ENCODE measurements at places on chromosomes 1 and 21.

DNA sequence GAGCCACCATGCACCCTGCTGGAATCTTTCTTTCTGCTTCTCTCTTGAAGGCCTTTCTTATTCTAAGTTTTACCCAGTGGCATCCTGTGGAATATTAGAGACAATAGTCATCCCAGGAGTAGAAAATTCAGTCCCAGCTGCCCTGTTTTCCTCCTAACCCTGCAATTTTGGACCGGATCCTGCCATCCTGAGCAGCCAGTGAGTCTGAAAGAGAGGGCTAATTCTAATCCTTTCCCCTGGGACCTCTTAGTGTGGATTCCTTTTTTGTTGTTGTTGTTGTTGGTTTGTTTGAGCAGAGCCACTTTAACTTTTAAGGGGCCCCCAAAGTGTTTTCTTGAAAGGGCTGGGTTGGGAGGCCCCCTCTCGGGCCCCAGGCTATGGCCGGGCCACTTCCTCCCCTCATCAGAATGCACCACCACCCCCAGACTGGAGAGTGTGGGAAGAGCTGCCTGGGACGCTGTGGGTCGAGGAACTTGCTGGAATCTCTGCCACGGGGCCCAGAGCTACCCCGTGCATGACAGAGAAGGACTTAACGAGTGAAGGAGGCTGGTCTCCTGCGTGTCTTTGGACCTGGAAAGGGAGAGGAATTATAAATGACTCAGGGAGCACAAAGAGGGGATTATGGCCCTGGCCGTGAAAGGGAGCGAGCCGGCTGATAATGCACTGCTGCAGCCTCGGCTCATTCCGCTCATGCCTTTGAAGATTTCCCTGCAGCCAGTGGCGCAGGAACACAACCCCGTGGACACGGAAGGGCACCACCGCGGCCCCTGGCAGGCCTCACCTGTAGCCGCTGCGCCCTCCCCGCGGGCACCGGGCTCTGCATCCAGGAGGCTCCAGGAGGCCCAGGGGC is 81.0 kb upstream of the AKT3 start:
- DNase-seq, result no peak

DNA sequence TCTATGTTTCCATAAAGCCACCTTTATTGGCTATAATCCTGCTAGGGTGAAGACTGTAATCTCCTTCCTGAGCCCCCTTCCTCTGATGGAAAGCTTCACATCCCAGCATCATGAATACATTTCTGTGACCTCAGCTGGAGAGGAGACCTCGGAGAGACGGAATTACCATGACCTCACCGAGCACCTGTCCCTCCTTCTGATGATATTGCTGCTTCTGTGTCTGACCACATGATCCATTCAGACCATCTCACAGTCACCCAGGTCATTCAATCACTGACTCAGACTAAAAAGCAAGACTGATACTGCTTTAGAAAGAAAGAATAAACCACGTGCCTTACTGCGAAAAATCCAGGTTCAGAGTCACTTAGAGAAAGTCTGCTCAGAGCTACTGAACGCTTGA is 8.8 kb downstream of the KCND3 start:
- no peak for DNase-seq

GRCh38 chr1:18569251-18569650 is 61.4 kb upstream of the PAX7 start:
- no peak for DNase-seq

DNA sequence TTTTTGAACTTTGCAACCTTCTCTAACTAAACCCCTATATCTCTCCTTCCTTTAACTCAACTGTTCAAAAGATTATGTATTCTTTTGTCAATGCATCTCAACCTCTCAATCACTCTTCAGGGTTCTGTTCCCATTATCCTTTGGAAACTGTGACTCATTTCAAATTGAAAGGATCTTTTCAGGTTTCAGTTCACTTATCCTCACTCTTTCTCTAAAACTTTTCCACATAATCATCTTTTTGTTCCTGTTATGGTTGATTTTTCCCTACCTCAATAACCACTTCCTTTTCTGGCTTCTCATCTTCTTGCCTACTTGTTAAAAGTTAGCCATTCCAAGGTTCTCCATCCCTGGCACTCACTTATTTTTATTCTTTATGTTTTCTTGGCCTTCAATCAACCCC is 56.2 kb upstream of the NUF2 start:
- DNase-seq, result no peak

GRCh38 chr1:52153898-52154297 is 12.0 kb downstream of the ZFYVE9 start:
- no peak for DNase-seq

- DNase-seq, result no peak
These were observed 5.8 kb downstream of the HAO2 start for GRCh38 chr1:119374208-119374874.

DNA sequence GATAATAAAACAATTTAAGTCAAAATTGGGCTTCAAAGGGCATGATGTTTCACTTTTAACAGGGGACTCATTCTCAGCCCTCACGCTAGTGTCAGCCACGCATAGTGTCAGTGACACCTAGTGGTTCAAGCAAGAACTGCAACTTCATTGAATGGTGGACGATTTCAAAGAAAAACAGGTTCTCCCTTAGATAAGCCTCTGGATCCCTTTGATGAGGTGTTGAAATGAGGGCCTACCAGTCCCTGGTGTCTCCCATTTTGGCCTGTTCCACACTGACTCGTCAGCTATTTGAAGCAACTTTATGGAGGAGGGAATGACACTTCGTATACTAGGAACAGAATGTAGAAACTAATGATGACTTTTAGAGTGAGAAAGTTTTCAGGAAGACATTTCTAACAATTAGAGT is 56.2 kb downstream of the FCRL5 start:
- no peak for DNase-seq

- DNase-seq, result no peak
These were observed 28.4 kb upstream of the TMEM52 start for GRCh38 chr1:1947493-1947892.

- no peak for DNase-seq
These were observed 38.1 kb upstream of the NBL1 start for GRCh38 chr1:19605967-19606366.

DNA sequence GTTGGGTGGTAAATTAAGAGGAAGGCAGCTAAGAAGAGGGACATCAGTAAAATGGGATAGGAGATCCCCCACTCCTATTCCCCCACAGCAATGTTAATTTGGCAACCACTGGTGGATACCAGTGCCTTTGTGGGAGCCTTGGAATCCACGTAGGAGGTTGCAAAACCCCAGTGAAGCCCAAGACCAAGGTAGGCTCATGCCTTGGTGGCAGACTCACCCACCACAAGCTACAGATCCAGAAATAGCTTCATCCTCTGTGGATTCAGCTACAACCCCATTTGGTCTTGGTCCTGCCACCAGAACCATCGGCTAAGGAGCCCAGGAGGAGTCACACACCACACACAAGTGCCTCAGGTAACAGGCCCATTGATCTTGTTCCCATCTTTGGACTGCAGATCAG is 21.0 kb downstream of the VTCN1 start:
- DNase-seq, result no peak

DNA sequence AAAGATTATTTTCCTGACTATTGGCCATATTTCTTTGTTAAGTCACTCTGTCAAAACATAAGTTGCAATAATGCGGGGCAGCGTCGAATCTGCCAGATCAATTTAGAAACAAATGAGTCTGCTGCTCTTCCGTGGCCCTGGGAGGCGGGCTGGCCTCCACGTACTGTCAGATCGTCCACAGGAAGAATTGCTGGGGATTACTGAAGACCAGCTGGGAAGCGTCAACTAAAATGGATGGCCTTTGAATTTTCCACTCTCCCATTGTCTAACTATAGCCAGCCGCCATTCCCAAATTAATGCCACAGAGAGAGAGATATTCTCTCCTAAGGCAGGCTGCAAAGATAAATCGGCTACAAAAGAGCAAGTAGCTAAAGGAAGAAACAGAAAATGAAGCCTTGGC is 560.2 kb downstream of the SMYD3 start:
- DNase-seq, result no peak

- no peak for DNase-seq
These were observed 25.2 kb downstream of the CA6 start for GRCh38 chr1:8970870-8971337.

DNA sequence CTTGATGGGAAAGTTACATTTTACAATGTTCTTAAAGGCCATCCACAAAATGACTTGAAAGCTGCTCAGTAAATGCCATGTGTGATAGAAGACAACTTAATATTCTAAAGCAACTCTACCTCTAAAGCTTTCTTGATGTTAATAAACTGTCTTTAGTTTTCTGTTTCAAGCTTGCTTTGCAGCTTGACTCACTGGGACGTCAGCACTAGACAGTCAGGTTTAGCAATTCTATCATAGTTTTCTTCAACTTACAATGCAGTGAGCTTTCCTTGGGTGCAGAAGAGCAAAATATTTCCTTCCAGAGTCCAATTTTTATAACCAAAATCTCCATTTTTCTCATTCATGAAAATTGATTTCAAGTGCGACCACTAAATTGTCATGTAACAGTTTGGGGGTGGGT is 273.1 kb downstream of the NTNG1 start:
- DNase-seq, result no peak

DNA sequence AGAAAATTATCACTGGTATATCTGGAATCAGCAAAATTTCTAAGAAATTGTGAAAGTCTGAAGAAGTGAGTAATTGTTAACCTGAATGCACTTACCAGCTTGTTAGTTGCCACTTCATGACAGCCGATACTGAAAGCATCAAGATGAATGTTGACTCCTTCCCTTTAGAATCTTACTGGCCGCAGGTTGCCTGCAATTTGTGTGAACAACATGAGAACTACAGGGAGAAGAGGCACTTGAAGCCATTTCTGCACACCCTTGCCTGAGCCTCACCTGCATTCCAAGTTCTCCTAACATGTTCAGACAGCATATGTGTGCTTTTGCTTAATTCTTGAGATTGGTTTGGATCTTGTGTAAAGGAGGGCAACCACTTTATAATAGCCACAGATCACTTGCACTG is 59.2 kb upstream of the SSX2IP start:
- DNase-seq, result no peak

- DNase-seq, result no peak
These were observed 80.4 kb upstream of the POU3F1 start for GRCh38 chr1:38126970-38127369.

- no peak for DNase-seq
These were observed 18.7 kb downstream of the OSBPL9 start for GRCh38 chr1:51635615-51636014.

DNA sequence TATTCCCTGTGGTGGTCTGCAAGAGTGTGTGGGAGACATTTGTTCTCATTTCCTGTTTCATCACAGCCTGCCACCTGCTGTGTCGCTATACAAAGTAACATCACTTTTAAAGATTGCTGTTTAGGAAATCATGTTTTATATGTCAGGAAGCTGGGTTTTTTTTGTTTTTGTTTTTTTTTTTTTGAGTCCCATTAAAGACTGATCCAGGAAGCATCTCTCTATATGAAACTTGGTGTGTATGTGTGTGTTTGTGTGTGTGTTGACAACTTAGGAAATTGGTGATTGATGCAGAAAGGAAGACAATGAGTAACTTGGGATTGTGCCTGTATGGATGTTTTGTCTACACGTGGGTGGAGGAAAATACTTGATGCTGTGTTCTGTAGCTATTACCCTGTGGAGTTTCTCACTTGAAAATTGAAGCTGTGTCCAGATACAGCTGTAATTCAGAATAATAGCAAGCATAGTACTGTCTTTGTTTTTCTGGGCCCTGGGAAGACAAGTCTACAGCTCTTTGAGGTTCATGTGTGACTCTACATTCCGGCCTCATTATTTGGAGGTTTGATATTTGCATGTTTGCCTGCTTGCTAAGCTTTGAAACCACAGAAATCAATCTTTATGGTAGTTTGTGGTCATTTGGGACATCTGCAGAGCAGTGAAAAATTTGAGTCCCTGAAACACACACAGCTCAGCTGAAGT is 47.9 kb downstream of the LAMC1 start:
- no peak for DNase-seq

GRCh38 chr1:193241132-193241827 is 54.9 kb upstream of the B3GALT2 start:
- DNase-seq, result no peak

DNA sequence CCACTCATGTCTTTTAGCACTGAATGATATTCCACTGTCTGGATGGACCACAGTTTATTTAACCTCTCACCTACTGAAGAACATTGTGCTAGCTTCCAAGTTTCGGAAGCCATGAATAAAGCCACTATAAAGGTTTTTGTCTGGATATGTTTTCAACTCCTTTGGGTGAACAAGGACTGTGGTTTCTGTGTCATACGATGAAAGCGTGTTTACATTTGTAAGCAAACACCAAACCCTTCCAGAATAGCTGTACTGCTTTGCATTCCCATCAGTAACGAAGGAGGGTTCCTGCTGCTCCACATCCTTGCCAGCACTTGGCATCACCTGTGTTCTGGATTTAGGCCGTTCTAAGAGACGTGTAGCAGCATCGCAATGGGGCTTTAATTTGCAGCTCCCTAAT is 10.7 kb upstream of the ARHGEF16 start:
- no peak for DNase-seq

- DNase-seq, result no peak
These were observed 254.8 kb downstream of the OLFM3 start for GRCh38 chr1:101741910-101742309.

DNA sequence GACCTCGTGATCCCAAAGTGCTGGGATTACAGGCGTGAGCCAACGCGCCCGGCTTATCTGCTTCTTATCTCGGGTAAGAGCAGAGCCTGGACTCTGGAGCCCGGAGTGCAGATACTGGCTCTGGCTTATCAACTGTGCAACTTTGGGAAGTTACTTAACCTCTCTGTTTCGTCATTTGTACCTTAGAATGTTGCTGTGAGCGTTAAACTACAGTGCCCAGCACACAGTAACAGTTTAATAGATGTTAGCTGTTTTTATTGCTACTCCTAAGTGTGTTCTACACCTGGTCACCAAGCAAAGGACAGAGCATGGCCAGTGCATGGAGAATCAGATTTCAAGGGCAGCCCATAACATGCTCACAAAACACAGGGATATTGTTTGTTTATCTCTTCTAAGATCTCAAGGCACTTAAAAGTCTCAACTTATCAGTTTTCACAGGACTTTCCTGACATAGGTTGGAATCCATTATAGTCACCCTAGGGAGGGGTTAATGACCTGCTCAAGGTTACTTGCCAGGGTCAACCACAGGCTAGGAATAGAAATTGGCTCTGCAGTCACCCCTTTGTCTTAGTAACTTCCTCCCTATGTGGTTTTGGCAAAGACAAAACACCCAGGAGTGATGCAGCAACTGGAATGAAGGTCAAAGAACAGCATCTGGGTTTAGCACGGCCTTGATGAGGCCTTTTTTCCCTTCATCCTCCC is 22.5 kb upstream of the SRP9 start:
- DNase-seq, result no peak

DNA sequence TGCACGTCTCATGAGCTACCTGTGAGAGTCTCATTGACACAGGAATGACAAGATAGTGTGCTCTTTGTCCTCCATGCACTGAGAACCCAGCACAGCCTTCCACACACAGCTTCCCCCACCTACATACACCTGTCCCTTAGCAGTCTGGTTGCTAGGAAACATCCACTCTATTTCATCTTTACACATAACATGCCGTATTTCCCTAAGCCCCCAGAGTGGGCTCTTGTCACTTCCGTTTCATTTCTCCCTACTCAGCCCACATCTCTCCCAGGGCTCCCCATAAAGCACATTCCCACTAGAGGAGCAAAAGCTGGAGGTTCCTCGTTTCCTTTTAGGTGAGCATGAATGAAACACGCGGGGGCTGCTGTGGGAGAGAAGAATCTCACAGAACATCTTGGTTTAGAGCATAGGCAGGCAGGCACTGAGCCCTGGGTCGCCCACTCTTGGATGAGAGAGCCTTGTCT is 137.1 kb downstream of the ETS2 start:
- DNase-seq, result no peak

GRCh38 chr1:76799700-76800099 is 67.6 kb upstream of the ST6GALNAC5 start:
- DNase-seq, result no peak

All from activated CD8-positive, alpha-beta memory T cell treated with anti-CD3 and anti-CD28 coated beads for 4 hours (primary cell).